Activated T-cell treated with anti-CD3 and anti-CD28 coated beads for 1 hour (primary cell): ENCODE measurements at places on chromosomes 12 and 14.

DNA sequence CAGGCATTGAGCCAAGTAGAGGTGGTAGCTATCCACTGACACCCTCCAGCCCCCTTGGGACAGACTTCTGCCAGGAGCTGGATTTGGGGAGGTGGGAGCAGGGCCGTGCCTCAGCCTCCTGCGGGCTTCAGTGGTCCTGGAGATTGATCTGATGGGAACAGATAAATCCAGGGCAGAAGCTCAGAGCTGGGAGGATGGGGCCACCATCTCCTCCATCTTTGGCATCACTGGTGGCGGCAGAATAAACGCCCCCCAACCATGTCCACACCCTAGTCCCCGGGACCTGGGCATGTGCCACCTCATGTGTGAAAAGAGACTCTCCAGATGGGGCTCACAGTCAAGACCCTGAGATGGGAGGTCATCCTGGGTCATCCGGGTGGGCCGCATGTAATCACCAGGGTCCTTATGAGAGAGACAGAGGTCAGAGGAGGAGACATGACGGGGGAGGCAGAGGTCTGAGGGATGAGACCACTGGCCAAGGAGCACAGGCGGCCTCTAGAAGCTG is 209.6 kb upstream of the RTL1 start:
- DNase-seq, result no peak

DNA sequence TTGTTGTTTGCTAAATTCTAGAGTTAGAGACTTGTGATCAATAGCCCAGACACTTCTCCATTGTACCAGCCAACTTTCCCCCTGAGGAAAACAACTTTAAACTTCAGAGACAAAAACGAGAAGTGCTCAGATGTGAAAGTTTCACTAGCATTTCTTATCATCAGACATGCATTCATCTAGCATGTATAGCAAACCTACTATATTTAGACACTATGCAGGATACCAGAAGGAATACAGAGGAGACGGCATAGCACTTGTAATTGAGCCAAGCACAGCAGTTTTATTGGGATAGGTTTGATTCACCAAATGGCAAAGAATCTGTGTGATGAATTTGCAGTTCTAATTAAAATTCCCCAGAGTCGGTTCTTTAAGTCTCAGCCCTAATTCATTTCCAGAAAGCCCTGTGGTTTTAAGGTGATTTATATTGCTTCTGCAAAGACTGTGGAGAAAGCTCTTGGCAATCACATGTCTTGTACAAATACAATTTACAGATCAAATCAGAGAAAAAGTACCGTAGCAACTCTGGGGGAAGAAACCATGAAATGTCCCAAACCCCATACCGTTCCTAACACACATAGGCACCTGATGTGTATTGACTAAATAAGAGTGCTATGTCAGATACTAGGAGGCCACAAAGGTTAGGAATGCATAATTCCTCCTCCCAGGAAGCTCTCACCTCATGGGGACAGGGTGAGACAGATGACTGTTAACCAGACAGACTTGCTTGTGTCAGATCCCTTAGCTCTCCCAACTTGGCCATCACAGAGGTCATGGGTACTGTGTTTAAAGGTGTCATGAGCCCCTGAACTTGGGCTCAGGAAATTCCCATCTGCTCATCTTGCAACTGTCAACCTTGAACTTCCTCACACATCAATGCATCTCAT is 69.6 kb upstream of the KRAS start:
- no peak for DNase-seq

GRCh38 chr12:124475295-124476010 is 92.0 kb downstream of the NCOR2 start:
- no peak for DNase-seq

GRCh38 chr12:1533602-1534304 is 60.6 kb downstream of the FBXL14 start:
- peak; percentile 7 for DNase-seq

DNA sequence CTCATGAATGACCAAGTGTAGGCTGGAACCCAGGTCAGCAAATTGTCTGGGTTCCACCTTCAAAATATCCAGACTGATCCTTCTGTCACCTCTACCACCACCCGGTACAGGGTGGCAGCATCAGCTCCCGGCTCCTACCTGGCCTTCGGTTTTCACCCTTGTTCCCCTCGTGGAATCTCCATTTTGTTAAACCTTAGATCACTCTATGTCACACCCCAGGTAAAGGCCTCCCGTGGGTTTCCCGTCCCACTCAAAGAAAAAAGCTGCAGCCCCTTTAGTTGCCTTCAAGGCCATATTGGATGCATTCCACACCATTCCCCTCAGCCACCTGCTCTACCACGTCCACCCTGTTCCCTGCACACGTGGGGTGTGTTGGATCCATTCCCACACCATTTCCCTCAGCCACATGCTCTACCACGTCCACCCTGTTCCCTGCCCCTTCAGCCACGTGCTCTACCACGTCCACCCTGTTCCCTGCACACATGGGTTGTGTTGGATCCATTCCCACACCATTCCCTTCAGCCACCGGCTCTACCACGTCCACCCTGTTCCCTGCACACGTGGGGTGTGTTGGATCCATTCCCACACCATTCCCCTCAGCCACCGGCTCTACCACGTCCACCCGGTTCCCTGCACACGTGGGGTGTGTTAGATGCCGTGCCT is 23.8 kb downstream of the SLC6A13 start:
- DNase-seq, result no peak

DNA sequence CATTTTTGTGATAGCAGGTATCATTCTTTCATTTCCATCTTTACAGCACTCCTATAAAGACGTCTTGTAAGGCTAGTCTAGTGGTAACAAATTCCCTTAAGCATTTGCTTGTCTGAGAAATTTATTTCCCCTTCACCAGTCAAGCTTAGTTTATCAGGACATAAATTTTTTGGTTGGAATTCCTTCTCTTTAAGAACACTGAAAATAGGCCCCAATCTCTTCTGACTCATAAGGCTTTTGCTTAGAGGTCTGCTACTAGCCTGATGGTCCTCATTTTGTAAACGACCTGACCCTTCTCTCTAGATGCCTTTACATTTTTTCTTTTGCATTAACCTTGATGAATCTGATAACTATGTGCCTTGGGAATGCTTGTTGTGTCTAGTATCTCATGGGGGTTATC is 20.3 kb downstream of the OLR1 start:
- DNase-seq, result no peak

- DNase-seq, result no peak
Measured at GRCh38 chr12:40226705-40227104, 1.9 kb downstream of the LRRK2 start.

DNA sequence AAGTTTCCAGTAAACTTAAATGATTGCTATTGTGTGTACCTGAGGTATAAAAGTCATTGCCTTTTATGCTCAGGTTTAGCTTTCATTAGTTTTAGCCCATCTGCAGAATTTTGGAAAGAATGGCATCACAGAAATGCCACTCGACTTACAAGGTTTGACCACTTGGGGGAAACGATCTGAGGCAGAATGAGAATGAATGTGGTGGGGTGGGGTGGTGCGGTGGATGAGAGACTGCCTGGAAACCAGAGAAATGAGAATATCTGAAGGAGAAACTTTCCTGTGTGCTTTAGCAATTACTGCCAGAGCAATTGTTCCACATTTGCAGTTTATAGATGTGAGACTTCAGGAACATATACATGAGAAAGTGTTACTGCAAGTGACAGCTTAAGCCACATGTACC is 225.4 kb upstream of the PDE3A start:
- no peak for DNase-seq

DNA sequence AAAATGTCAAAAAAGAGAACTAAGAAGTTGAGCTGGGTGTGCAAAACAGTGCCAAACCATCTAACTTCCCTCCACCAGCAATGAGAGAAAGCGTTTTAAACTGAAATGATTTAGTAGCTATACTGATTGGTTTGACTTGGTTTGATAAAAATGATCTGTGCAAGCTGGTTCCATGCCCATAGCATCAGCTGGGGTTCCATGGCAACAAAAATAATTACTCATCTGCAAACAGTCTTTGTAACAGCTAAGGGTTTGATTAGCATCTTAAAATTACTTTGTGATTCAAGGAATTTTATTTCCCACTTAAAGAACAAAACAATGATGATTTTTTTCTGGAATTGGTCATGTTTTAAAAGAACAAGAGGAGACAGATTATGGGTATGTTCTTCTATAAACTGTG is 15.0 kb upstream of the BICD1 start:
- DNase-seq, result no peak

- peak; percentile 68 for DNase-seq
Measured at GRCh38 chr14:104708606-104709268, 15.3 kb upstream of the ADSS1 start.

DNA sequence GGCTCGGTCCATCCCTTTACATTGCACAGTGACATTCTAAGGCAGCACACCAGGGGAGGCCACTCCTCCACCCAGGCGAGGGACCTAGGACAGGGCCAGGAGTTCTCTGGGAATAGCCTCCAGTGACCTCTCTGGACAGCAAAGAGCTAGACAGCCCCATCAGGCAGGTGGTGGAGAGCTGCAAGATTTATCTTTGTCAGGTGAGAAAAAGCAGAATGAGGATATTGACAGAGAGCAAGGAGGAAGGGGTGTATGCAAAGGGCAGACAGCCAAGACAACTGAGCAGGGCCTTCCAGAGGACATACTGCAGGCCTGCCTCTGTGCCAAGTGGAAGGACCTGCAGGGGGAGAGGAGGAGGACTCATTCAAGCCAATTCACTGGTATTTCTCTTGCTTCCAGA is 112.4 kb upstream of the MAX start:
- DNase-seq, result no peak

GRCh38 chr12:15751741-15752140 is 37.4 kb downstream of the EPS8 start:
- DNase-seq, result no peak

GRCh38 chr12:27289414-27289813 is 43.2 kb upstream of the BMAL2 start:
- DNase-seq, result no peak

DNA sequence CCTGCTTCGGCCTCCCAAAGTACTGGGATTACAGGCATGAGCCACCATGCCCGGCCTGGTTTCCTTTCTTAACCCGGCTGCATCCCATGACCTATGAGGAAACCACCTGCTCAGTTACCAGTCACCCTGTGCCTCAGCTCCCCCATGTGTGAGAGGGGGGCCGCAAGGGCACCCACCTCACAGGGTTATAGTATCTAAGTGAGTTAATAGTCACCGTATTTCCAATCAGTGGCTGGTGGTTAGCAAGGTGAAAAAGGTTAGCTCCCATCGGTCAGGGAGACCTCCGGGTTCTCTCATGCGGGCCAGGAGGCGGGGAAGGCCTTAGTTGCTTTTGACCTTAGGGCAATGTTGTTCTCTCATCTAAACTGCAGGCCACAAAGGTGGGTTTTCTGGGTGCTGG is 6.7 kb downstream of the LRP1 start:
- no peak for DNase-seq

DNA sequence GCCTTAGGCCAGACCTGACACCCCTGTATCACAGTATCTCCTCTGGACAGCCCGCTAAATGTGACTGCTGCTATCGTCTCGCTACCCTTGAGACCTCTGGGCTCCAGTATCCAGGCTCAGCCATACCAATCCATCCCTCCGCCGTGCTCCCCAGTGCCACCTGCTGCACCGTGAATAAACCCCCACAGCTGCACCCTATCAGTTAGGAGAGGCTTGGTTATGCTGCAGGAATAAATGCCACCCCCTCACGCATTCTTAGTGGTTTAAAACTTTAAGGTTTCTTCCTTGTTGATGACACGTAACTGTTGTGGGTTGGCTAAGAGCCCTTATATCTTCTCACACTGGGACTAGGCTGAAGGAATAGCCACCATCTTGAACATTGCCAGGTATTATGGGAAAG is 12.1 kb downstream of the CCDC63 start:
- no peak for DNase-seq

DNA sequence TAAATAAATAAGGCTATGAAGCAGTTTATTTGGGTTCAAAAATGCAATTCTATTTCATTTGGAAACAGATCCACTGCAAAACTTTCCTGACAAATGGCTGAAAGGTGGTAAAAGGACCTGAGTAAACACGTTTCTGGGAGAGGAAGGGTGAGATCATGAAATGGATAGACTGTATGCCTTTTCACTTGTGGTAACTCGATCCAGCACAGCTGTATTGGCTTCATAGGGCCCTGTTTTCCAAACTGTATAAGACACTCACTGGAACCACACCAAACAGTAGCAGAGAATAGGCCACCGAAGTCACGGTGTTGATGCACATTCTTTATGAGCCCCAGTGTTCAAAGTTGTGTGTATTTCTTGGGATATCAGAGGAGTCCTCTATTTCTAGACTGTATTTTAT is 325.2 kb upstream of the DIO2 start:
- DNase-seq, result no peak

- DNase-seq, result no peak
Measured at GRCh38 chr12:101653030-101653429, 44.4 kb upstream of the CHPT1 start.

- no peak for DNase-seq
Measured at GRCh38 chr12:124015494-124016461, 42.8 kb downstream of the ZNF664 start.

DNA sequence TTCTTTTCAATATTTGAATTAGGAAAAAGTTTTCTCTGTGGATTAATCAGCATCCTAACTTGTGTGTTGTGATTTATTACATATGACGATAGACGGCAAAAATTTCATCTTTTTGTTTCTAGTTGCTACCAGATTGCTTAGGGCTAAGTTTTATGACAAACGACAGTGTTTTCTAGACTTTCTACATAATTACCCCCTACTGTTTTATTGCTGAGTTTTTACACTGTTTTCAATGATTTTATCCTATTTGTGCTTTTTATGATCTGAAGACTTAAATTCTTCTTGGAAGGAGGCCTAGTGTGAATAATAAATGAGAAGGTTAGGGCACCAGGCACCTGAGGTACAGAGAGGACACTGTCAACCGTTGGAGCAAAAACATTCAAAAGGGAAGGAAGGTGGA is 88.1 kb downstream of the TXNDC16 start:
- no peak for DNase-seq

- DNase-seq, result no peak
Measured at GRCh38 chr14:99681101-99681831, 2.8 kb upstream of the CYP46A1 start.

GRCh38 chr14:90095096-90095495 is 33.3 kb downstream of the KCNK13 start:
- DNase-seq, result no peak

DNA sequence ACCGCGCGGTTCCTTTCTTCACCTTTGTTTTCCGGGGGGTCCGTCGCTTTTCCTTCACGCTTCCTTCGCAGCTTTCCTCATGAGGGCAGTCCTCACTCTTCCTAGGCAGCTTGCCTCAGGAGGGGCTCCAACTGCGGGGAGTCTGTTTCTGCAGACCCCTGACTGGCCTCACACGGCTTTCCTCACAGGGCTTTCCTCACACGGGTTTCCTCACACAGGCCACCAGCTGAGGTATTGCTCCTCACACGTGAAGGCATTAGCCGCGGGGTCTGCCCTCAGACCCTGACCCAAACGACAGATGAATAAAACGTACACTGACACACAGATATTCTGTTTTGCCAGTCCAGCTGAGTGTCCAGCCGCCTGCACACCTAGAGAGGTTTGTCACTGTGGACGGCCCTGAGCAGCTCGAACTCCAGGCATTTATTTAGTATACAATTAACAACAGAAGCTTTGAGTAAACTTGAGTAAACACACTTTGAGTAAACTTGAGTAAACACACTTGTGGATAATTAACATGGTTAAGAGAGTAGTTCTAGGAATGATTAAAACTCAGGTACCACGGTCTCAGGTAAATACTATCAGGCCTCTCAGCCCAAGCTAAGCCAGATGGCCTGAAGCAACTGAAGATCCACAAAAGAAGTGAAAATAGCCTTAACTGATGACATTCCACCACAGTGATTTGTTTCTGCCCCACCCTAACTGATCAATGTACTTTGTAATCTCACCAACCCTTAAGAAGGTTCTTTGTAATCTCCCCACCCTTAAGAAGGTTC is 16.1 kb upstream of the LYZ start:
- DNase-seq, result no peak
